ENCODE measurements at places on chromosomes 7 and 10.

DNA sequence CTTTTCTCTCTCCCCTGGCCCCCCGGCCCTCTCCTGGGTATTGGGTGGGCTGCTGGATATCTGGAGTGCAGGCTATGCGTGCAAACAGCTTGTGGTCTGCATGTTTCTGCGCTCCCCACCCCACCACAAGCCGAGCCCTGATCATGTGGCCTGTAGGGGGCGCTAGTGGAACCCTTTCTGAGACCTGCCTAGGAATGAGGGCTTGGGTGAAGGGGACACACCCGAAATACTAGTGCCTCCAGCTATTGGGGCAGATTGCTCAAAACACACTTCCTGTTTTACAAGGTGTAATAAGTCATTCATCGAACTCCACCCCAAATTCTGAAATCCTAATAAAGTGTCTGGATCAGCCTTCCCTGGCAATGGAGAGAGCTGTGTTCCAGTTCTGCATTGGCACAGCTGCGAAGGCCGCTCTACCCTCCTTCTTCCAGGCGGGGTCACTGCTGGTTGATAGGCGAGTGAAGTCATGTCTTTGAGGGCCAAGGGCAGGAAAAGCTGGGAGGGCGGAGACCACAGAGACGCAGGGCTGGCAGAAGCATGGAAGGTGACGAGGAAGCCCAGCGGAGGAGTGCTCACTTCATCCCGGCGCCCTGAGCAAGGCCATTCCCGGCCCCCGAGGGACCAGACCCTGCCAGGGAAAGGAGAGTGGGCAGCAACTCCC lies 19.8 kb upstream of the PRRT4 start:
- DNase-seq, result no peak

- no peak for DNase-seq
These were observed 60.4 kb downstream of the LRRC17 start for GRCh38 chr7:102973096-102973802.

- no peak for DNase-seq
These were observed 68.0 kb downstream of the CXCL12 start for GRCh38 chr10:44316922-44317215.

DNA sequence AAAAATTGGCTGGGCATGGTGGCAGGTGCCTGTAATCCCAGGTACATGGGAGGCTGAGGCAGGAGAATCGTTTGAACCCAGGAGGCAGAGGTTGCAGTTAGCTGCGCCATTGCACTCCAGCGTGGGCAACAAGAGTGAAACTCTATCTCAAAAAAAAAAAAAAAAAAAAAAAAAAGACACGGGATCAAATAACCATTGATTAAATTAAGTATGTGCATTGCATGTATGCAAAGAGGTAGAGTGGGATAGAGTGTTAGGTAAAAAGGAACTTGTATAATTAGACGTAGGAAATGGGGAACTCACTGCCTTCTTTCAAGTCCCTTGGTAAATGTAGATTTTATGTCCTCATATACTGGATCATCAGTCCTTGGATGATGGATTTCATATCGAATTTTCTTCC lies 13.1 kb downstream of the VCL start:
- no peak for DNase-seq

DNA sequence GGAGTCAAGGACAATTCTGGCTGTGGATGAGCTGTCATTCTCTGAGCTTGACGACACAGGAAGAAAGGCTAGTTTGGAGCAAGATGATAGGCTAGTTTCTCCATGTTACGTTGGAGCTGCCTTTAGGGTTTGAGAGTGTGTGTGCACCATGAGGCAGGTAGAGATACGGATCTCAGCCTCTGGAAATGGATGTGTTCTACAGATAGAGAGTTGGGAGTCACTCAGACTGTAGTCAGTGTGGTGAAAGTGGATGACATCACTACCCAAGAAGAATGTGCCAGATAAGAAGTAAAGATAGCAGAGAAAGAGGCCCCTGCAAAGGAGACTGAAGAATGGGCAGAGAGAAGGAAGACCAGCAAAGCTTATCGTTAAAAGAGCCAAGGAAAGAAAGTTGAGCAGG lies 42.4 kb downstream of the PNLIPRP3 start:
- DNase-seq, result no peak

DNA sequence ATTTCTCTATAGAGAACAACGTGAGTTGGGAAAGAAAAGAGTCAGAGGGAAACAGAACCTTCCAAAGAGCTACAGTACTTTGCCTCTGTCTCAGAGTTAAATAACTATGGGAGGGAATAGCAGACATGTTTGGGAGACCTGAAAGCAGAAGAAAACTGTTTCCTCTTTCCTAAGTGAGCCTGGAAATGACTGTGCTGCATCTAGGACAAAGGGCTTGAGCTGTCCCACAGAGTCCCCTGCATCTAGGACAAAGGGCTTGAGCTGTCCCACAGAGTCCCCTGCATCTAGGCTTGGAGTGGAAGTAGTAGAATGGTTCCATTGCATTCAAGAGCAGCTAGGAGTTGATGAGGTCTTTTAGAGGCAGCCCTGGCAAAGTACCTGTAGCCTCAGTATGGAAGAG lies 149.7 kb downstream of the DKK1 start:
- no peak for DNase-seq

- no peak for DNase-seq
These were observed 602.7 kb upstream of the SORCS1 start for GRCh38 chr10:107767185-107767584.

DNA sequence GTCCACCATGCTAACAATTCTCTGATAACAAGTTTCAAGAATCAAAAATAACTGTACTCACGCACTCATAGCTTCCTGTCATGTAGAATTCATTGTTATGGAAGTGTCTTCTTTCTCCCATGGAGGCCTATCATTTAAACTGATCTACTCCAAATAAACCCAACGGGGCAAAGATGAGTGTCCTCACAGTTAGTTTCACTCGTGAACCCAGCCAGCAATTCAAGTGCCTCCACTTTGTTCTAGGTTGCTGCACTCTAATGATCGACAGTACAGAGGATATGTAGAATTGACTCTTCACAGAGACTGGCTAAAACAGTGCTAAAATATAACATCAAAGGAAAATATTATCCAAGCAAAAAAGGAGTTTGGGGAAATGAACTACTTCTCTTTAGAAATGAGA lies 111.4 kb downstream of the LRRN3 start:
- DNase-seq, result no peak

DNA sequence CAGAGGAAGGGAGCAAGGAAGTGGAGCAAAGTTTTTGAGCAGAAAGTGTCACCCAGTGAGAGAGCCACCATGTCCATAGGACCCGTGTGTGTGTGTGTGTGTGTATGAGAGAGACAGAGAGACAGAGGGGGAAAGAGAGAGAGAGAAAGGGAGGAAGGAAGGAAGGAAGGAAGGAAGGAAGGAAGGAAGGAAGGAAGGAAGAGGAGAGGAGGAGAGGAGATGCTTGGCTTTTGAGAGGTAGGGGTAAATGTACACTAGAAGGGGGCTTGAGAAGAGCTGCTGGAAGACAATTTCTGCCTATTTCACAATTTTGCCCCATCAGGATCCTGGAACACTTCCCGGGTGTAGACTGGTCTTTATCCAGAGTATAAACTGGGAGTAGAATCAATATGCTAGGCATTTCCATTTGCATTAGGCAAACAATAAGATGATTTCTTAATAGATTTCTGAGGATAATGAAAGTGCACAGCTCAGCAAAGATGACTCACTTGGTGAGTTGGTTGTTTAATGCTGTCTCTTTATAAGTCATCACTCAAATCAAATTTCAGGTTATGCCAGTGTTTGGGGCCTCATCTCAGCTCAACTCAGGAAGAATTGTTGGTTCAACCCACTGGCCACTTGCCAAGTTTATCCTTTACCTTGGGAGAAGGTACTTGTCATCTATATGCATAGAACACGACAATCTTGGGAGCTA lies 70.0 kb upstream of the FAM13C start:
- DNase-seq, result no peak

- no peak for DNase-seq
These were observed 23.4 kb downstream of the ATOH7 start for GRCh38 chr10:68208424-68209042.

GRCh38 chr10:43653746-43654145 lies 5.1 kb upstream of the ZNF32 start:
- DNase-seq, result no peak

GRCh38 chr7:855686-856369 lies 20.5 kb upstream of the GET4 start:
- DNase-seq, result no peak

- DNase-seq, result no peak
These were observed 874 bp downstream of the CISD1 start for GRCh38 chr10:58269782-58270290.

DNA sequence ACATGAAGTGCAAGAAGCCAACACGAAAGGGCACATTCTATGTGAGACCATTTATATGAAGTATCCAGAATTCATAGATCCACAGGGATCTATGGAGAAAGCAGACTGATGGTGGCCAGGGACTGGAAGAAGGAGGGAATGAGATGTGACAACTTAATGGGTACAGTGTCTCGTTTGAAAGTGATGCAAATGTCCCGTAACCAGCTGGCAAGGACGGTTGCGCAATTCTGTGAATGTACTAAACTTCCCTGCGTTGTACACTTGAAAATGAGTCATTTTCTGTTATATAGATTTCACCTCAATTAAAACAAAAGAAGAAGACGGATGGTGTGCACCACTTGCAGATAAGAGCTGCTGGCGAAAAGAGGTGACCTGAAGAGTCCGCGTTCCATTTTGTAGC lies 861.1 kb downstream of the TYW1 start:
- no peak for DNase-seq

- DNase-seq, result no peak
These were observed 30.7 kb downstream of the PRF1 start for GRCh38 chr10:70571636-70572439.

DNA sequence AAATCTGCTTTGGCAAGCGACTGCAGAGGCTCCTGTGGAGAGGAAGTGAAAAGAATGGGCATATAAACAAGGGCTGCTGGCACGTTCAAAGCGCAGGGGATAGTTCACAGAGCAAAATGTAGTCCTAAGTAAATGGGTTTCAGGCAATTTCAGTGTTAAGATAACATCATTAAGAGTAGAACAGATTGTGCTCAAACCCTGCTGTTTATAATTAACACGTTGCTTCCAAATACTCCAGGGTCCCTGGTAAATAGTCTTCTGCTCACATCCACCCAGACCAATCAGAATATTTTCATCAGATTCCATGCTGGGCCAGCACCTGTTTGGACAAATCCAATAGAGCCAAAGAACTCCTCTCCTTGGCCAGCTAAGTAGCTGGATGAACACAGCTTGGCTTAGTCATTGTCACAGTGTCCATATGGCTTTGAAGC lies 81.4 kb downstream of the ORC5 start:
- DNase-seq, result no peak

- DNase-seq, result no peak
These were observed 2.4 kb upstream of the ECHS1 start for GRCh38 chr10:133375357-133376115.

GRCh38 chr10:17023386-17024298 lies 106.0 kb downstream of the CUBN start:
- DNase-seq, result no peak

- no peak for DNase-seq
These were observed 1.2 kb upstream of the ZNF746 start for GRCh38 chr7:149498811-149499210.

GRCh38 chr7:46478046-46478445 lies 557.0 kb upstream of the IGFBP3 start:
- DNase-seq, result no peak

DNA sequence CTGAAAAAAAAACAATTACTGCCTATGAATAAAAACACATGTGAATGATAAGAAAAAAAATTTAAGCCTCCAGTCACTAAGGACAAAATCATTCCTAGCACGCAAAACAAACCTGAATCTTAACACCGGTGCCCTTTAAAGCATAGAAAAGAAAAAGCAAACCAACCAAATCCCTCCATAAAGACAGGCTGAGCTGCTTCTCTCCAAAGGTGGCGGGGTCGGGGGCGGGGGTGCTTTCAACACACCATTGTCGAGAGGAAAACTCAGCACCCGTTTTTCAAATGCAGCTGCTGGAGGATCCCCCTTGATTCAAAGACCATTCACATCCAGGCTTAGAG lies 1.4 kb downstream of the ST8SIA6 start:
- DNase-seq, result no peak

GRCh38 chr10:71590781-71591350 lies 128.7 kb downstream of the C10orf105 start:
- no peak for DNase-seq

DNA sequence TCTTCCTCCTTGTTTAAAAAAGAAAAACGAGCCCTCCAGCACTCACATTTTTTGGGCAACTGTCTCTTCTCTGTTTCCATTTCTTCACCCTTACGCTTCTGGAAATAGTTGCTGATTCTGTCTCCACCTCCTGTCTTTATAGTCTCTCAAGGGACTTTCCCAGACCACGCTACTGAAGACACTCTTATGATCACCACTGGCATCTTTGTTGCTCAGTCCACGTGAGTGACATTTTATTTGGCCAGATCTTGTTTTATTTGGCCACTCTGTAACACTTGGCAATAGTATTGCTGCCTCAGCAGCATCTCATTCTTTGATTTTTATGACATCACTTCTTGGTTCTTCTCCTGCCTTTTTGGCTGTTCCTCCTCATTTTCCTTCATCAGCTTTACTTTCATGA lies 21.6 kb upstream of the NME8 start:
- no peak for DNase-seq

- DNase-seq, result no peak
These were observed 6.8 kb downstream of the CYP26A1 start for GRCh38 chr10:93080350-93081046.

DNA sequence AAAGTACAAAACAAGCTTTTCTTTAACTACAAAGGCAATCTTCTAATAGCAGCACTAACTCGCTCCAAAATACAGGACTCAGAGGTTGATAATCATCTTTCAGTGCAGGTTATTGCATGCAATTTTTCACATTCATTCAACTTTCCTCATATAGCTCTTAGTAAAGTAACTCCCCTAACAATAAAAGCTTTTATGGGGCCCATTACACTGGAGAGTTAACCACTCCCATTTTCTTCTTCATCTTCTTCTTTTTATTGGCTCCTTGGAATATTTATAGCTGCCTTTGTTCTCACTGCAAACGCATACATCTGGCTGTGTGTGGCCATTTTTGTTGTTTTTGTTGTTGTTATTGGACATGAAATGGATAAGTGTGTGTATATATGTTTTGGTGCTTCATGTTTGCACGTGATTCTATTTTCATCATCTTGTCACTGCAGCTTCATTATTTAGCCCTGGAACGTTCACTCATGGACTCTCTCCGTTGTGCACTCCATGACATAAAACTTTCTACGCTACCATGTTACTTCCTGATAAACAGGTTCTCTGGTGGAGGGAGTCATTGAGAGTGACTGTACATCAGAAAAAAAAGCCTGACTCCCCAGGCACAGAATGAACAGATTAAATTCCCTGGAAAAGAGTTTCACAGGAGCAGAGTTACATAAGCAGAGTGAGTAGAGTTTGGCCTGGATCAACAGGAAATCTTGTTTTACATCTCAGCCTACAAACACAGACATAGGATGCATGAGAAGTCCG lies 236.4 kb upstream of the SP4 start:
- DNase-seq, result no peak

DNA sequence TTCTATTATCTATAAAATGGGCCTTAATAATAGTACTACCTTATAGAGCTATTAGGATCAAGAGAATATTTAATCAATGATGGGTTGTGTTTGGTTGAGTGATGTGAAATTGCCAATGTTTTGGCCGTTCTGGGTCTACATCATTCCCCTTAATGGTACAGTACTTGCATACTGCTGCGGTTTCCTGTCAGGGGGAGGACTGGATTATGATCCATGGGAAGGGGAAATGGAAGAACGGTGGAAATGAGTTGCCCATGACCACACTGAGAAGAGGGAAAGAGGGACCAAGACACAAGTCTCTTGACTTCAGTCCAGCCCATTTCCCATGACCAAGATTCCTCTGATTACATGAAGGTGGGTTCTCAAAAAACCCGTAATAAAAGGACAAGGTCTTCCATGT lies 999 bp upstream of the MRPS24 start:
- no peak for DNase-seq

- no peak for DNase-seq
These were observed 669.2 kb downstream of the PCDH15 start for GRCh38 chr10:54131833-54132232.
